ENCODE measurements at places on chromosomes 7 and 10.

DNA sequence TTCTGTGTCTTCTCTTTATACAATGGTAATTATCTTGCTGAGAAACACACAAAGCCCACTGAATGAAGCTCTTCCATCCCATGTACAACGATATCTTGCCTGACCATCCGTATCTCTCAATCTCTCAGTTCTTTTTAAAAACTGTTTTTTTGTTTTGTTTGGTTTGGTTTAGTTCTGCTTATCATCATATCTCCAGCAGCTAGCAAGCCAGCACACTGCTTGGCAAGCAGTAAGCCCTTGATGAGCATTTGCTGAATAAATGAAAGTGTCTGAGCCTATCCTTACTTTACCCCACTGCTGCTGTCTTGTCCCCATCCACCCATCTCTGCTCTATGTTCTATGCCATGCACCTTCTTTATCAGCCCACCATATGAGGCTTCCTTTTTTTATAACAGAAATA is 34.2 kb downstream of the ITGB1 start:
- no peak for DNase-seq

DNA sequence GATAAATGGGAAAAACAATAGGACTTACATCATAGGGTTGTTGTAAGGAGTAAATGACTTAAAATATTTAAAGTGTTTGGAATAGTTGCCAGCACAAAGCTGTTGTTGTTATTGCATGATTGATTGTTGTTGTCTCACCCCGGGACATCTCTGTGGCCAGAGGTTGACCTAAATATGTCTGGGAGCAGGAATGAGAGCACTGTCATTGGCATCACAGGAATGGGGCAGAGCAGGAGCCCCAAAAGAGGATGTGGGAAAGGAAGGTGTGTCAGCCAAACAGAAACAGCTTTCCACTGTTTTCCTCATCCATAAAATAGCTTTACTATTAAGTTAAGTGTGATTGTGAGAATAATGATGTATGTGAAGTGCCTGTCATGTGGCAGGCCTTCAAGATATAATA is 121.6 kb downstream of the TMEM168 start:
- DNase-seq = no peak

DNA sequence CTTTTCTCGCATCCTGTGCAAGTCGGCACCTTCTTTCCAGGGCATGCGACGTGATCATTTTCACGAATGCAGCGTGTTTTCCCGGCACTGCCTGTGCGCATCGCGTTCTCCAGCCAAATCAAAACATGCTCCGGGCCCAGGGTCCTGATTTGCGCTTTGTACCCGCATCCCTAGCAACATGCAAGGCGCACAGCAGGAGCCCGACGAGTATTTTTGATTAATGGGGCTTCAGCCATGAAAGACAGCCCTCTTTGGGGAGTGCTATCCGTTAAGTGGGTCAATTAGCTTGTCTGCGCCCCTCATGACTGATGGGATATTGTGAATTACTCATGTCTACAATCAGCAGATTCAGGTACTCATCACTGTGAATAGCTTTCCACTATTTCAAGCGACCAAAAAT is 243.3 kb upstream of the RNF32 start:
- no peak for DNase-seq

GRCh38 chr7:103685646-103686045 is 239.6 kb upstream of the SLC26A5 start:
- DNase-seq = no peak

- DNase-seq = no peak
Observed at GRCh38 chr10:84683980-84684740, 355.8 kb downstream of the CCSER2 start.

DNA sequence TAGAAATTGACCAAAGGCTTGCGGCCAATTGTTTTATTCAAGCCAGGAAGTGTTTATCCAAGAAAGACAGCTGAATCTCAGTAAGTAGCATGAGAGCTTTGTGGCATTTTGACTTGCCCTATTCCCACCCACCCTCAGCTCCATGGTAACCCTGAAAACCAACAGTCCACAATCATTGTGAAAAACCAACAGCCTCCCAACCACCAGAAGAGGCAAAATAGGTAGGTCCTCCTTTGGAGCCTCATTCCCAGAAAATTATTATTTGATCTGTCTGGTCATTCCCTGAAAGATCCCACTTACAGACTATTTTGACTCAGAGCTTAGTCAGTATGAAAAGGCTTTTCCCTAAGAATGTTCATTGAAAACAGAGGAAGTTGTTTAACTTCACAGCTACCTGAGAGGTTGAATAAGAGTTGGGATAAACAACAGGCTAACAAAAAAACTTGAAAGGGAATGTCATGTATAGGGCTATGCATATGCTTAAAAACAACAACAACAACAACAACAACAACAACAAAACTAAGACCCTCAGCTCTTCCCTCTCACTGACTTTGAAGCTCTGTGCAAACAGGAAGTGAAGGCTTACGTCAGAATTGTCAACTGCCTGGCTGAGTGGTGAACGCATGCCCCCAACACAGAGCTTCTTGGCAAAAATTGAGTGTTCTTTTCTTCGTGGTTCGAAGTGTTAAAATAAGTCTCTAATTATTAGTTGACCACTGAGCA is 11.2 kb downstream of the KPNA7 start:
- DNase-seq = no peak
